HT1080 (cell line): ENCODE measurements at places on chromosomes 2 and 18.
A peak's percentile ranks its signal among the peaks of the same experiment; 100 is the strongest.

- no peak for DNase-seq
These were observed 788.4 kb downstream of the EPHA4 start for GRCh38 chr2:220783671-220784070.

GRCh38 chr2:72981536-72981935, 64.2 kb downstream of the EMX1 start:
- no peak for DNase-seq

- DNase-seq = no peak
These were observed 32.0 kb downstream of the IMPA2 start for GRCh38 chr18:12013186-12013916.

DNA sequence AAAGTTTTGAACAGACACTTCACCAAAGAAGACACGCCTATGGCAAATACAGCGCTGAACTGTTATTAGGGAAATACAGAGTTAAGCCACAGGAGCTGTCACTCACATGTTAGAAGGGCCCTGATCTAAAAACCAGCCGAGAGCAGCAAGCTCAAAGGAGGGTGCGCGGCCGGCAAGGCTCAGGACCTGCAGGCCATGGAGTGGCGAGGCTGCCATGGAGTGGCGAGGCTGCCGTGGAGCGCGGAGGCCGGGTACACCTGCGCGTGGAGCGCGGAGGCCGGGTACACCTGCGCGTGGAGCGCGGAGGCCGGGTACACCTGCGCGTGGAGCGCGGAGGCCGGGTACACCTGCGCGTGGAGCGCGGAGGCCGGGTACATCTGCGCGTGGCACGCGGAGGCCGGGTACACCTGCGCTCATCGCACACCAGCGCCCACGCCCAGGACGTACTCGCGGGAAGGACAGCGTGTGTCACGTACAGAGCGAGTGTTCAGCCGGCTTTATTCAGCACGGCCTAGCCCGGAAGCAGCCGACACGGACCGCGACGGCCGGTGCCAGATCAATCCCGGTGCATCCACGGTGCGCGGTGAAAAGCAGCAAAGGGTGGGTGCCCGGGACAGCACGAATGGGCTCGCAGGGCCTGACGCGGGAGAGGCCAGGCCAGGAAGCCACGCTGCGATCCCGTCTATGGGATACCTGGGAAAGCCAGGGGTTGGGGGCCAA, 68.8 kb downstream of the SLC66A2 start:
- no peak for DNase-seq

- DNase-seq = peak; percentile 15
These were observed 112.4 kb downstream of the DCC start for GRCh38 chr18:52452427-52452826.

DNA sequence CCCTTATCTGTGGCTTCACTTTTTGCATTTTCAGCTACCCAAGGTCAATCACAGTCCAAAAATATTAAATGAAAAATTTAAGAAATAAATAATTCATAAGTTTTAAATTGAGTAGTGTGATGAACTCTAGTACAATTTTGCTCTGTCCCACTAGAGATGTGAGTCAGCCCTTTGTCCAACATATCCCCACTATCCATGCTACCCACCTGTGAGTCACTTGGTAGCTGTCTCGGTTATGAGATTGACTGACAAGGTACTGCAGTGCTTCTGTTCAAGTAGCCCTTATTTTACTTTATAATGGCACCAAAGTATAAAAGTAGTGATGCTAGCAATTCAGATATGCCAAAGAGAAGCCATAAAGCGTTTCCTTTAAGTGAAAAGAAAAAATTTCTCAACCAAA, 28.8 kb downstream of the ADCY3 start:
- peak; percentile 25 for DNase-seq

- peak; percentile 67 for DNase-seq
These were observed 45.1 kb downstream of the SLC9A2 start for GRCh38 chr2:102664471-102664909.

DNA sequence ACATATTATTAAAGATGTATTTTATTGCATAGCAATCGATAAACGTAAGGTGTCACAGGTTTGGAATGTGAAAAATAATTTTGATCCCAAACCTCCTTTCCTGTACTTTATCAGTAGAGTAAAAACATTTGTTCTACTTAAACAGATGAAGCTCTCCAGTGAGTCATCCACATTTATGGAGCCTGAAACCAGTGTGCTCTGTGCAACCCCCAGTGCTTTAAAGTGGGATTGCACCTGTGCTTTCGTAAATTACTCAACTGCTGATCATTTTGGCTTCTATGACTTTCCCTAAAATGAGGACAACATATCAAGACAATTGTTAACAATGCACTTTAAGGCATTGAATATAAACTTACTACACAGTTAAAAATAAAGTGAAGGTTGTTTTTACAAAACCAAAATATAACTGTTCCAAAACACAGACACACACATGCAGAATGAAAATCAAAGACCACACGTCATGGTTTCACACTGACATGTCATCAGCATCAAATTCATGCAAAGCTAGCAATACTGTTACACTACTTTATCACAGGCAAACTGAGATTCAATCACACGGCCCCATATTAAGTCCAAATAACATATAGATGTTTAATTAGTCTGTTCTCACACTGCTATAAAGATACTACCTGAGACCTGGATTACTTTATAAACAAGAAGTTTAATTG, 9.7 kb downstream of the TMEM18 start:
- peak; percentile 67 for DNase-seq

DNA sequence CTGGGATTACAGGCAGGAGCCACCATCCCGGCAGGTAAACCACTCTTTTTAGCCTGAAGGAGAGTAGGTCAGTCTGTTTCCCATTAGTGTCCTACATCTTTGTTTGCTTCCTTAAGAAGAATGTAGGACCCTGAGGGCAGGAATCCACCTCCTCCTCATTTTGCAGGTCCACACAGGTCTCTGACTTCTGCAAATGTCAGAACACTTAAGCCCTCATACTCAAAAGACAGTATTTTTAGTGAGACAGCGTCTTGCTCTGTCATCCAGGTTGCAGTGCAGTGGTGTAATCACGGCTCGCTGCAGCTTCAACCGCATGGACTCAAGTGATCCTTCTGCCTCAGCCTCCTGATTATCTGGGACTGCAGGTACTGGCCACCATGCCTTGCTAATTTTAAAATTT, 9.3 kb downstream of the PSTPIP2 start:
- no peak for DNase-seq
